ENCODE measurements at places on chromosomes 6 and 20.

DNA sequence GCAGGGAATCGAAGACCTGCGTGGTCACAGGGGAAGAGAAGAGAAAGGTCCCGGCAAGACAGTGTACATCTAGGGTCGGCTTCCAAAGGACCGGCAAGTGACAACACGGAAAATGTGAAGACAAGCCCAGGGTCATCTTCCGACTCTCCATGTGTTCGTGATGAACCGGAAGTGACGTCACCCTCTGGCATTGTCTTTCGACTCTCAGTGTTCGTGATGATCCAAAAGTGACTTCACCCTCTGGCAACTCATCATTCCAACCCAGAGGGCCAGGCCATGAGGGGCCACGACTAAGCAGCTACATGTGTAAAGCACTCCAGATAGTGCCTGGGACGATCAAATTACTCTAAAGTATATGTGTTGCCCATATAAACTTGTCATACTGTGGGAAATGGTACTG is 290.8 kb downstream of the THBS2 start:
- no peak overlapping the region for H3K4me3 ChIP-seq
- H3K27ac ChIP-seq: no peak overlapping the region

GRCh38 chr6:129543981-129544380 is 166.0 kb downstream of the ARHGAP18 start:
- DNase-seq: no peak
- no peak overlapping the region for H3K27ac ChIP-seq
- H3K4me3 ChIP-seq: no peak overlapping the region
- H3K4me1 ChIP-seq: no peaks in the 10 kb centered on the region

DNA sequence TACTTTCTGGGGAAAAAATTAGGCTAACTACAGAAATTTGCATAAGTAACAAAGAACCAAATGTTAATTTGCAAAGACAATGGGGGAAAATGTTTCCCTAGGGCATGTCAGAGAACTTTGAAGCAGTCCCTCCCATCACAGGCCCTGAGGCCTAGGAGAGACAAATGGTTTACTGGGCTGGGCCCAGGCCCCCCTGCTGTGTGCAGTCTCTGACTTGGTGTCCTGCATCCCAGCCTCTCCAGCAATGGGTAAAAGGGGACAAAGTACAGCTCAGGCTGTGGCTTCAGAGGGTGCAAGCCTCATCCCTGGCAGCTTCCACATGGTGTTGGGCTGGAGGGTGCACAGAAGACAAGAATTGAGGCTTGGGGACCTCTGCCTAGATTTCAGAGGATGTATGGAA is 788.4 kb downstream of the FRK start:
- no peak for DNase-seq
- no peak overlapping the region for H3K27ac ChIP-seq
- H3K4me3 ChIP-seq: no peak overlapping the region
- H3K4me1 ChIP-seq: no peaks in the 10 kb centered on the region

DNA sequence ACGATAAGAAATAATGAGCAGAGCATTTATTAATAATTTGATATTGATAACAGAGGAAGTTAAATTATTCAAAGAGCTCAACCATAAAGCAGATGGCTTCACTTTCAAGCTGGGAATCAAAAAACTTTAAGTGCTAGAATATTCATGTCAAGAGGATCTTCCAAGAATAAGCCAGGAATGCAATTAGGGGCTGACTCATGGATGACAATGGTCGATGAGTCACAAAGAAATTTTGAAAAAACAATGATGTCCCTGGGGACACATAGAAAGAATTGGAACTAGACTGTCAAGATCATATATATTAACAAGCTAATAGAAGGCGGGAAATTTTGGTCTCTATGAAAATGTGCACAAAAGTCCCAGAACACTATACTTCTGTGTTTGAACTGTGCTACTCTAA is 304.1 kb downstream of the LAMA2 start:
- no peak overlapping the region for H3K4me3 ChIP-seq
- no peaks in the 10 kb centered on the region for H3K27me3 ChIP-seq
- DNase-seq: no peak
- peaks cover 24% of the 10 kb centered on the region for H3K4me1 ChIP-seq
- no peak overlapping the region for H3K27ac ChIP-seq

GRCh38 chr6:170076466-170077165 is 214.3 kb downstream of the DLL1 start:
- H3K36me3 ChIP-seq: no peaks in the 10 kb centered on the region
- H3K4me3 ChIP-seq: no peak overlapping the region
- DNase-seq: peak; percentile 40
- no peaks in the 10 kb centered on the region for H3K27me3 ChIP-seq
- no peak overlapping the region for H3K27ac ChIP-seq
- no peaks in the 10 kb centered on the region for H3K4me1 ChIP-seq

- H3K36me3 ChIP-seq: peaks cover 3% of the 10 kb centered on the region
- no peaks in the 10 kb centered on the region for H3K27me3 ChIP-seq
These were observed 29.2 kb downstream of the MBOAT1 start for GRCh38 chr6:20182926-20183521.

- H3K27ac ChIP-seq: no peak overlapping the region
- H3K36me3 ChIP-seq: no peaks in the 10 kb centered on the region
- H3K4me3 ChIP-seq: no peak overlapping the region
- no peaks in the 10 kb centered on the region for H3K4me1 ChIP-seq
- no peak for DNase-seq
These were observed 84.6 kb downstream of the MRAP2 start for GRCh38 chr6:84118191-84118590.

DNA sequence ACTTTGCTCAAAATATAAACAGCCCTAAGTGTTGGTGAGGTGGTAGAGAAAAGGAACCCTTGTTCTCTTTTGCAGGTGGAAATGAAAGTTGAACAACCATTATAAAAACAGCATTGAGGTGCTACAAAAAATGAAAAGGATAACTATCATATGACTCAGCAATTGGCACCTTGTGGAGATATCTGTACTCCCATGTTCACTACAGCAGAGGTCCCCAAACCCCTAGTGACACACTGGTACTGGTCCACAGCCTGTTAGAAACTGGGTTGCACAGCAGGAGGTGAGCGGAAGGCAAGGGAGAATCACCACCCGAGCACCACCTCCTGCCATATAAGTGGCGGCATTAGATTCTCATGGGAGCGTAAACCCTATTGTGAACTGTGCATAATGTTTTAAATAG is 267.4 kb upstream of the THEMIS start:
- no peak overlapping the region for H3K27ac ChIP-seq
- no peaks in the 10 kb centered on the region for H3K27me3 ChIP-seq
- peaks cover 10% of the 10 kb centered on the region for H3K36me3 ChIP-seq

- H3K27ac ChIP-seq: no peak overlapping the region
- no peak for DNase-seq
- H3K4me1 ChIP-seq: no peaks in the 10 kb centered on the region
- H3K36me3 ChIP-seq: no peaks in the 10 kb centered on the region
- peaks cover 86% of the 10 kb centered on the region for H3K27me3 ChIP-seq
- H3K4me3 ChIP-seq: no peak overlapping the region
These were observed 144.4 kb downstream of the PHACTR3 start for GRCh38 chr20:59748619-59749191.

GRCh38 chr20:21712443-21713059 is 7.1 kb downstream of the PAX1 start:
- H3K27ac ChIP-seq: no peak overlapping the region
- H3K27me3 ChIP-seq: peaks cover 92% of the 10 kb centered on the region
- no peaks in the 10 kb centered on the region for H3K4me1 ChIP-seq

DNA sequence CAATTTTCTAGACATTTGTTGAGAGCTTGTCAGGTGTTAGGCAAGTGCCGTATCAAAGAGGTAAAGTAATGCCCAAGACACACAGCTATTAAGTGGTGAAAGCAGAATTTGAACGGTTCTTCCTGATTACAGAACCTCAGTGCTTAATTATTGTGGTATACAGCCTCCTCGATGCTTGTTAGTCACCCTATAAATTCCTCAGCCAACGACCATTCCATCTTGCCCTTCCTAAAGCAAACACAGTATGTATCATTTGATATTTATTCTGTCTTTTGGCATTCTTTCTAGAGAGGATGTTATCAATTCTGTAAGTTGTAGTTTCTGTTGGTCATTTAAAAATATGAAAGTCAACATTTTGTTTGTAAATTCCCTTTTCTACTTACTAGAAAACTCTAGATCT is 297.8 kb upstream of the BMP2 start:
- peaks cover 12% of the 10 kb centered on the region for H3K4me1 ChIP-seq
- DNase-seq: no peak
- H3K27me3 ChIP-seq: no peaks in the 10 kb centered on the region
- H3K4me3 ChIP-seq: no peak overlapping the region
- no peaks in the 10 kb centered on the region for H3K36me3 ChIP-seq

- no peak overlapping the region for H3K4me3 ChIP-seq
- H3K4me1 ChIP-seq: no peaks in the 10 kb centered on the region
- no peak for DNase-seq
- no peak overlapping the region for H3K27ac ChIP-seq
- H3K27me3 ChIP-seq: no peaks in the 10 kb centered on the region
These were observed 166.8 kb downstream of the SAMD5 start for GRCh38 chr6:147675281-147675680.

Measured in RWPE2 (cell line).